Activated CD8-positive, alpha-beta memory T cell treated with anti-CD3 and anti-CD28 coated beads for 48 hours (primary cell): ENCODE measurements at places on chromosomes 16 and 17.

DNA sequence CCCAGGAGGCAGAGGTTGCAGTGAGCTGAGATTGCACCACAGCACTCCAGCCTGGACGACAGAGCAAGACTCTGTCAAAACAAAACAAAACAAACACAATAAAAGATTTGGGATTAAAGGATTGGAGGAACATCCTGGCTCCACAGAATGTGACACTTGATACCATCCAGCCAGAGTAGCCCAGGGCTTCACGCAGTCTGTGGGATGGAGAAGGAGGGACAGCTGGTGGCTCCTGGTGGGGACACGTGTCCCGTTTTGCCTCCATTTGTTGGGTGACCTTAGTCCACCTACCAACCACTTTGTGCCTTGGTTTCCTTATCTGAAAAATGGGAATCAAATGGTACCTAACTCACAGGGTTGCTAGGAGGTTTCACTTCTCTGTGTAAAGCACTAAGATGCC lies 12.4 kb upstream of the CYB561 start:
- no peak for DNase-seq

GRCh38 chr16:78571898-78572358 lies 472.5 kb downstream of the WWOX start:
- DNase-seq, result no peak

DNA sequence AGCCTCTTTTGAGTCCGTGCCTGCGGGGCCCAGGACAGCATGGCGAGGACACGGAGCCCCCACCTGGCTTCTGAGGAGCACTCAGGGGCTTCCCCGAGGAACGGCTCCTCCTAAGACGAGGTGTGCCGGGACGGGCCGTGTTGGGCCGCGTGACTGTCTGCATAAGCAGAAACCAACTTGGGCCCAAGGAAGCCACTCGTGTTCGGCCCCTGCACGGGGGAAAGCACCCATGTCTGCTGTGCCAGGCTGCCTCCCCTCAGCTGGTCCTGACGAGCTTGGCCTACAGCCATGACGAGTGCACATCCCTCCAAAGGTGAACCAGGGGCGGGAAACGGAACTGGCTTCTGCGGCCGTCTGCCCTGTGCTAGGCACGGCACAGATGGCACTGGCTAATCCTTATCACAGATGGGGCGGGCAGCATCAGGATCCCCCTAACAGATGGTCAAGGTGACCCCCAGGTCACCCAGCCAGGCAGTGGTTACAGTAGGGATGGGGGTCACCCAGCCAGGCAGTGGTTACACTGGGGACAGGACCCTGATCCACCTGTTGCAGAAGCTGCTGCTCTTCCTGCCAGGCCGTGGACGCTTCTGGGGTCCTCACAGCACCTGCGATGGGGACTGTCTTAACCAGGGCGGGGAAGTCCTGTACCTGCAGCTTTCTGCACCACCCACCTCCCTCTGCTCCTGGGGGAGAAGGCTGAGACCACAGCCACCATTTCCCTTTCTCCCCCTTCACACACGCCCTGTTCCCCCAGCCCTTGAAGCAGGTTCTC lies 25.6 kb downstream of the MRM3 start:
- DNase-seq, result no peak

GRCh38 chr17:58402047-58402446 lies 15.3 kb downstream of the RNF43 start:
- DNase-seq, result no peak

DNA sequence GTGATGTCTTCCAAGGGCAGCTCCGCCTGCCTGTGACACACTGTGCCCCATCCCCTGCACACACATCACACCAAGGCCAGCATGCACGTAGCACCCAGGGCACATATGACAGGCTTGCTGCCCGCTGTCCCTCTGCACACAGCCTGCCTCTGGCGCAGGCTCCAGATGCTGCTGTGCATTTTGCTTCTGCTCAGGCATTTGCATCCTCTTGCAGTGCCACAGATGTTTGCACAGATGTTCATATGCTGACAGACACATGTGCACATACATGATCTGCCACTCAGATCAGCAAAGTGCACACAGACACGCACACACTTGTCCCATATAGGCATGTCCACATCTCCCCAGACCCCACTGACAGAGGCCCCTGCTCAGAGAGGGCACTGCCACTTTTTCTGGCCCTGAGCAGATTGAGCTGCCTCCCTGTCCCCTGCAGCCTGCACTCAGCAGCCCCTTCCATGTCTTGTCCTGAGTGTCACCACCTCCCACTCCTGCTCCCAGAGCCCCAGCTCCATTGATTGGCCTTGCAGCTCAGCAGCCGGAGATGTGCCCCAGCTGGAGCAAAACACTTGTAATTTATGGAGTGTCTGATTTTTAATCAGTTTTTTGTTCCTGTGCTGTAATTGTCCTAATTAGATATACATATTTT lies 115.1 kb upstream of the RPL38 start:
- no peak for DNase-seq

DNA sequence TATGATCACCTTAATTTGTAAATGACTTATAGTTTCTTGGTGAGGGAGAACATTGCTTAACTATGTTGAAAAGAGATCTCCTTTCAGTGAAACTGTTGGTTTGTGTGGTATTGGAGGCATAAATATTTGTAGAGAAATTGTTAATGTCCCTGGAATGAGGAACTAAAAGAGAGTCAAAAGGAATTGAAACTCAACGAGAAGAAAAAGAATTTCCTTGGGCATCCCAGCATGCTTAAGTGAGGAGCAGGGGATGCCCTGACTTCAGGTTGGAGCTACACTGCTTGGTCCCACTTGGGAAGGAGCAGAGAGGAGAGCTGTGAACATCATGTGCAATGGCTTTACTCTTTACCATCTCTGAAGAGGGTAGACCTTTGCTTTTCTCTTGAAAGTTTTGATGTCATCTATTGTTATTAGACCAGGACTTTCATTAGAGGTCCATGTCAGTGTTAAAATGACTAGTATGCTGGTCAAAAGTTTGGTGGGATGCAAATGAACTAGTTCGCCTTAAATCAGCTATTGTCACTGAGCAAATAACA lies 21.7 kb downstream of the KRT23 start:
- DNase-seq, result no peak

DNA sequence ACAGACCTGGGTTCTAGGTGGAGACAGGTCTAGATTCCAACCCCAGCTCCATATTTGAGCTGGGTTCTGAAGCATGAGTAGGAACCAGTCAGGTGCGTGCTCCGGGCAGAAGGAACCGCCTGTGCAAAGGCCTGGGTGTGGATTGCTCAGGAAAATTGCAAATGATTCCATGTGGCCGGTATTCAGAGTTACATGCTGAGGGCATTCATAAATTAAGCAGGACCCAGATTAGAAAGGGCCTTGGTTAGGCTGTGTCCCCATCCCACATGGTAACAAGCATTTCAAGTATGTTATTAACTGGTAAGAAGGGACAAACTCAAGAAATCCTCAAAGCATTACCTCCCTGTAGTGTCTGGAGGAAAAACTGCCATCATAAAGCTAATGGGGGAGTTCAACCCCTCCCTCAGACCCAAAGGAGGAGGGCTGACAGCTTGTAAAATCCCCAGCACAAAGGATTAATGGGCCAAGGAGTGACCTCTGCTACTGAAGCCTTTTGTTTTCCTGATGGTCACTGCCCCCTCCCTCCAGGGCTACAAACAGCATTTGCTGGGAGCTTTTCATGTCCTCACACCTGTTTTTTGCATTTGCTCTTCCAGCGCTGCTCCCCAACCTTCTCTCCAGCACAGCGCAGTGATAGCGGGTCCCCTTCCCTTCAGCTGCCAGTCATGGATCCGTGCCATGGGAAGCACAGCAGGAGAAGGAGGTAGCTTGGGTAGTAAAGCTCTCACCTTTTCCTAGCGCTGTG lies 218.0 kb downstream of the C16orf95 start:
- no peak for DNase-seq

DNA sequence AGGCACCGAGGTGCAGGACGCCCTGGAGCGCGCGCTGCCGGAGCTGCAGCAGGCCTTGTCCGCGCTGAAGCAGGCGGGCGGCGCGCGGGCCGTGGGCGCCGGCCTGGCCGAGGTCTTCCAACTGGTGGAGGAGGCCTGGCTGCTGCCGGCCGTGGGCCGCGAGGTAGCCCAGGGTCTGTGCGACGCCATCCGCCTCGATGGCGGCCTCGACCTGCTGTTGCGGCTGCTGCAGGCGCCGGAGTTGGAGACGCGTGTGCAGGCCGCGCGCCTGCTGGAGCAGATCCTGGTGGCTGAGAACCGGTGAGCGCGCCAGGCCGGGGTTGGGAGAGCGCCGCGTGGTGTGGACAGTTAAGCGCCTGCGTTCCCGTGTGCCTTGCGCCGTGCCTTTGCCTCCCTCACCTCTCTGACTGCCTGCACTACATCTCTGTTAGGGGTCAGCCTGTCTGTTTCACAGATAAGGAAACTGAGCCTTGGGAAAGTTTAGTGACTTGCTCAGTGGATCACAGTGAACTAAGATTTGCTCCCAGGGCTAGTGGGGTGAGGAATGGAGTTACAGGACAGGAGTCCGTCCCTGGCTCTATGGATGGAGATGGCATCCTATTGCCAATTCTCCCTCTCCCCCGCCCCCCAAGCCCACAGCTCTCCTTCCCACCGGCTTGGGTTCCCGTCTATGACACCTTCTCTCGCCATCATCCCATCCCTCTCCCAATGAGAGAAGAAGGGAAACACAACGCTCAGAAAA lies 880 bp downstream of the SARM1 start:
- no peak for DNase-seq

- no peak for DNase-seq
Measured at GRCh38 chr16:67796099-67796718, 10.2 kb downstream of the RANBP10 start.
